WTC11 (cell line): ENCODE measurements at places on chromosomes 3 and 15. TPM values are rescaled to one million over a fixed set of nuclear protein-coding genes. Genes with fewer than 3 reads are reported as not detected.
A peak's percentile ranks its signal among the peaks of the same experiment; 100 is the strongest.

Gene UTS2B
- total RNA-seq: 0.55 to 0.57 TPM in 2 of 3 replicates, not detected in the other

Gene PYGO1
- 0.46 to 0.55 TPM (median 0.50 TPM) in 3 replicates for total RNA-seq

Gene ATP10A
- 2.1 to 2.4 TPM (median 2.1 TPM) in 3 replicates for total RNA-seq

Gene PPP2R3A
- total RNA-seq: 12.1 to 13.1 TPM (median 12.9 TPM) in 3 replicates

Gene CATSPER2
- total RNA-seq: 2.5 to 3.2 TPM (median 2.5 TPM) in 3 replicates

Gene IP6K2
- 113 to 123 TPM (median 114 TPM) in 3 replicates for total RNA-seq

Gene ATP8B4
- 0.23 to 0.37 TPM (median 0.27 TPM) in 3 replicates for total RNA-seq

DNA sequence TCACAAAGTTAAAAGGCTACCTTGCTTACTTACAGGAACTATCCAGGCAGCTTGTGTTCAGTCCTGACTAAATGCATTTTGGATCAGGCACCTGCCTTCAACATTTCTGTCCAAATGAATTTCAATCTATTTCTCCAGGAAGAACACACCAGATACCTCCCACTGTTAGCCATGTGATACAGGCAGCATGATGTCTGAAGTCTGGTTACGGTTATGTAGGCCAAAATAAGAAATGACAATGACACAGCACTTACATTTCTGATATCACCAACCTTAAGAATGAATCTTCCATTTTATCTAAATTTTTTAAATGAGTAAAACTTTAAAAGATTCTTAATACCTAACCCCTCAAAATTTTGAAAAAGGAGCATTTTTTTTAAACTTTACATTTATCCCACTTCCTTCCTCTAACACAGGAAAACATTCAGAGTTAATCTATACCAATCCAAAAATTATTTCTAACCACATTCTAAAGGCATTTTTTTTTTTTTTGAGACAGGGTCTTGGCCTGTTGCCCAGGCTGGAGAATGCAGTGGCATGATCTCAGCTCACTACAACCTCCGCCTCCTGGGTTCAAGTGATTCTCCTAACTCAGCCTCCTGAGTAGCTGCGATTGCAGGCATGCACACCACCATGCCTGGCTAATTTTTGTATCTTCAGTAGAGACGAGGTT is at the start of gene MAP4:
Gene MAP4, minus strand, starts transcription at position 116 of the 673 bp plus-strand sequence. CDS start 17,556 bp downstream, outside the sequence.
- H3K27ac ChIP-seq: peak within 1 kb of the TSS; percentile 95
- no peaks in the 10 kb centered on the region for H3K27me3 ChIP-seq
- H3K4me1 ChIP-seq: peaks cover 55% of the 10 kb centered on the region
- H3K36me3 ChIP-seq: peaks cover 13% of the 10 kb centered on the region

GRCh38 chr3:194333212-194333980 is 17.7 kb downstream of the CPN2 start:
- H3K27me3 ChIP-seq: peaks cover 34% of the 10 kb centered on the region
- no peaks in the 10 kb centered on the region for H3K36me3 ChIP-seq
- H3K4me3 ChIP-seq: peak overlapping the region; percentile 69
- peaks cover 38% of the 10 kb centered on the region for H3K4me1 ChIP-seq

GRCh38 chr3:116378077-116378476 is 67.2 kb downstream of the LSAMP start:
- peaks cover 6% of the 10 kb centered on the region; the same call in 1 of the 2 replicates for H3K4me1 ChIP-seq
- H3K36me3 ChIP-seq: no peaks in the 10 kb centered on the region
- no peaks in the 10 kb centered on the region for H3K27me3 ChIP-seq
- H3K27ac ChIP-seq: no peak overlapping the region
- no peak overlapping the region for H3K4me3 ChIP-seq
- DNase-seq: no peak

- no peak for DNase-seq
- H3K4me1 ChIP-seq: no peaks in the 10 kb centered on the region; the same call in 1 of the 2 replicates
- H3K27ac ChIP-seq: no peak overlapping the region
Measured at GRCh38 chr3:47661121-47661752, 82.6 kb upstream of the CSPG5 start.

GRCh38 chr15:80953953-80954778 is 35.5 kb downstream of the MESD start:
- H3K27ac ChIP-seq: peak overlapping the region; percentile 66
- H3K36me3 ChIP-seq: peaks cover 28% of the 10 kb centered on the region
- H3K4me3 ChIP-seq: no peak overlapping the region
- H3K27me3 ChIP-seq: no peaks in the 10 kb centered on the region
- DNase-seq: no peak

DNA sequence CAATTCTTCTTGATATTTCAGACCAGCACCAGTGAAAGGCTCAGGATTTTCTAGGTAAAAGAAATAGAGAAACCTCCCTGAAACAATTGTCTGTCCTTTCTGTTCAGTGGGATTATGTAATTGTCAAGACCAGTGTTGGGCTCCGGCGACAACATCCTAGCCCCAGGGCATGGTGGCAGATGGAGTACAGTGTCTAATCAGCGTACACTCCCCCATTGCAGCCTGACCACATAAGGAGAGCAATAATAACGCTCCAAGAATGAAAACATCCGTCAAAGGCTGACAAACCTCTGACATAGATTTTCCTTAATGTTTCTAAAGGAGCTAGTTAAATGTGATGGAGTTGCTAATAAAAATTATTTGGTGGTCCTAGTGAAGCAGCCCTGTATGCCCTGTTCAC is 144.6 kb downstream of the EBLN2 start:
- H3K27me3 ChIP-seq: no peaks in the 10 kb centered on the region
- H3K27ac ChIP-seq: no peak overlapping the region
- H3K4me3 ChIP-seq: no peak overlapping the region

DNA sequence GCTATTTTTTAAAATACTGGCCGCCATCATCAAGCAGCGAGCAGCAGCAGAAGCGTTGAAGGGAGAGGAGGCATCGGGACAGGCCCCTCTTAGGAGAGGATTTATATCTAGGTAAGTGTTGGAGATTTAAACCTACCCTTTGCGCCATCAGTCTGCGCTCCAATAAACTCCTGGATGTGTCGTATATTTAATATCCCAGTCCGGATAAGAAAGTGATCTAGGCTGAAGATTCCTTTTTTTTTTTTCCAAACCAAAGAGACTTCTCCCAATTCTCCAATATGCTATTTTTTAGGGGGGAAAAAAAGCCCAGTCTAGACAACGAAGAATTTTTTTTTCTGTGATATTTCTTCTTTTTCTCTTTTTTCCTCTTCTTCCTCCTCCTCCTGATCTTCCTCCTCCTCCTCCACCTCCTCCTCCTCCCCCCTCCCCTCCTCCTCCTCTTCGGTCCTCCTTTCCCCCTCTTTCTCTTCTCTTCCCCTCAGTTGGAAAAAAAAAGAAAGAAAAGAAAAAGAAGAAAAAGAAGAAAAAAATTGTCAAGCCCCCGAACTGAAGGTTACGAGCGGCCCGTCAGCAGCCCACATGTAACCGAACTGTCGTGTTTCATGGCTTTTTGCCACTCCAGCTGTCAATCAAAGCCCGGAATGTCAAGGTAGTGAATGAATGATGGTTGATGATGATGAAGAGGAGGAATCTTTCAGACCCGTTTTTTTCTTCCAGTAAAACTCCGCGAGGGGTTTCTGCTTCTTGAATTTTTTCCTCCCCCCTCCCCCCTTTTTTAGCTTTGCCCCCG is 835 bp downstream of the MEIS2 start:
- peaks cover 66% of the 10 kb centered on the region for H3K4me1 ChIP-seq
- no peak overlapping the region for H3K27ac ChIP-seq

DNA sequence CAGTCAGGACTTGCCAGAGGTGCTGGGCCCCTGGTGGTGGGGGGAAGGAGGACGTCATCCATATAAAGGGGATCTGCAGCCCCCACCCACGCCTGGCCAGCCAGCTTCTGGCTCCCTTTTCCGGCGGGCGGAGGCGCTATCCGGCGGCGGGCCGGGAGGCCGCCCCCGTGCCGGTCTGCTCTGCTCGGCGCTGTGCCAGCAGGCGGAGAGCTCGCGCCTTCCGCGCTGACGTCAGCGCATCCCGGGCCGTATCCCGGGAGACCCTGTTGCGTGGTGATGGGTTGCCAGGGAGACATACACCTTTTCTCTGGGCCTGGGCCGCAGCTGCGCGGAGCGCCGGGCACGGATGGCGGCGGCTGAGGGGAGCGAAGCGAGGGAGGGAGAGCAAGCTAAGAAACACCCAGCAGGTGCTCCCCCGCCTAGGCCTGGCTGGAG is 1.1 kb downstream of the FAM131A start:
- DNase-seq: peak; percentile 86
- H3K36me3 ChIP-seq: peaks cover 24% of the 10 kb centered on the region
- no peaks in the 10 kb centered on the region for H3K27me3 ChIP-seq
- peaks cover 40% of the 10 kb centered on the region for H3K4me1 ChIP-seq
- H3K27ac ChIP-seq: peak overlapping the region; percentile 69

GRCh38 chr3:186983659-186984058 is 53.3 kb downstream of the ST6GAL1 start:
- H3K4me3 ChIP-seq: no peak overlapping the region
- peak overlapping the region; percentile 47; the same call in 1 of the 2 replicates for H3K27ac ChIP-seq
- H3K4me1 ChIP-seq: peaks cover 41% of the 10 kb centered on the region
- no peaks in the 10 kb centered on the region; the same call in 1 of the 2 replicates for H3K27me3 ChIP-seq

DNA sequence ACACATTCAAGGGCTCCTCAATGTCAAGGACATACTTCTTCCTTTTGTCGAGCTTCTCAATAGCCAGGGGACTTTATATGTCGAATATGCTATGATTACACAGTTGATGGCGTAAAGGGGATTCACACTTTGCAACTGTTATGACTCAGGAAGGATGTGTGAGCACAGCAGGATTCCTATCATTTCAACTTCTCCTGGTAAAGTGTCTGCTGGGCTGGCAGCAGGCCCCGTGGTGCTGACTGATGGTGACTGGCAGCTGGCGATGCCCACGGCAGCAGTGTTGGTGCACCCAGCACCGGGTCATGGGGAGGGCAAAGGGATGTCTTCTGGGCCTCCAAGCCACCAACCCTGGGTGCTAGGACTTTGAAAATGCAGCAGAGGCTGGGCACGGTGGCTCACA is 44.8 kb upstream of the GNB5 start:
- H3K4me1 ChIP-seq: no peaks in the 10 kb centered on the region
- no peak overlapping the region for H3K4me3 ChIP-seq
- no peak overlapping the region for H3K27ac ChIP-seq
- peaks cover 68% of the 10 kb centered on the region for H3K36me3 ChIP-seq
- no peaks in the 10 kb centered on the region for H3K27me3 ChIP-seq
- DNase-seq: no peak

GRCh38 chr15:89666858-89667705 is 11.8 kb upstream of the KIF7 start:
- no peak overlapping the region for H3K27ac ChIP-seq
- no peak for DNase-seq
- no peaks in the 10 kb centered on the region for H3K36me3 ChIP-seq
- H3K27me3 ChIP-seq: peaks cover 17% of the 10 kb centered on the region
- H3K4me3 ChIP-seq: no peak overlapping the region
- peaks cover 14% of the 10 kb centered on the region for H3K4me1 ChIP-seq

DNA sequence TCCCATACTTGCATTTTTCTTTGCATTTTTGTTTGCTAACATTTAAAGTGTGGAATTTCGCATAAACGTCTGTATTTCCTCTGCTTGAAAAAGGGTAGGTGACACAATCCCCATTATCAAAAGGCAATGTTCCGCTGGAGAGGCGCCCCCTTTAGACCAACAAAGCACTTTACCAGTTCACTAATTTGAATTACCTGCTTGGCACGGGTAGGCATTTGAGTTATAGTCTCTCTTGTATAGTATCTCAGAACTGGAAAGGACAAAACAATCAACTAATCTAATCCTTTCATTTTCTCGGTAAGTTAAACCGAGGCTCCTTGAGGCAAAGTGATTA is 775 bp upstream of the CCDC39 start:
- H3K4me1 ChIP-seq: 0 out of 2 replicates have a peak, but pooled peaks cover 3% of the 10 kb centered on the region
- DNase-seq: peak; percentile 41
- H3K36me3 ChIP-seq: no peaks in the 10 kb centered on the region

DNA sequence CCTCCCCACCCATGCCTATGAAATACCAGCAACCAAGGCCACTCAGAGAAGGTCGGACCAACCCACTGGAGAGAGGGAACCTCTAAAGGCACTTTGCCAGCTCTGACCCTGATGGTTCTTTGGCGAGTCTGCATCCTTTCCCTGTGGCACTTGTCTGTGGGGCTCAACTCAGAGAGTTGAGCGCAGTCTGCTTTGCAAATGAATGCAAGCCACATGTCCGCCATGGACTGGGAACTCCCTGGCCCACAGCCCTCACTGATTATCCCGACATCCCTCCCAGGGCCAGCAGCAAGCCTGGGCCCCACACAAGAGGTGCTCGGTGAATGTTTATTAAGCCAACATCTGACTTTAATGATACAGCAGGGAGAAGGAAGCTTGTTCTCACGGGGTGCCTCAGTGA is 55.5 kb upstream of the HES1 start:
- no peak overlapping the region for H3K4me3 ChIP-seq
- DNase-seq: no peak
- no peaks in the 10 kb centered on the region for H3K36me3 ChIP-seq
- H3K27ac ChIP-seq: no peak overlapping the region

- H3K27me3 ChIP-seq: no peaks in the 10 kb centered on the region
- DNase-seq: no peak
- no peaks in the 10 kb centered on the region for H3K36me3 ChIP-seq
- peaks cover 7% of the 10 kb centered on the region for H3K4me1 ChIP-seq
Measured at GRCh38 chr15:65804252-65804931, 12.3 kb upstream of the DENND4A start.
